Calu3 (cell line): ENCODE measurements at places on chromosomes 1 and 21.

DNA sequence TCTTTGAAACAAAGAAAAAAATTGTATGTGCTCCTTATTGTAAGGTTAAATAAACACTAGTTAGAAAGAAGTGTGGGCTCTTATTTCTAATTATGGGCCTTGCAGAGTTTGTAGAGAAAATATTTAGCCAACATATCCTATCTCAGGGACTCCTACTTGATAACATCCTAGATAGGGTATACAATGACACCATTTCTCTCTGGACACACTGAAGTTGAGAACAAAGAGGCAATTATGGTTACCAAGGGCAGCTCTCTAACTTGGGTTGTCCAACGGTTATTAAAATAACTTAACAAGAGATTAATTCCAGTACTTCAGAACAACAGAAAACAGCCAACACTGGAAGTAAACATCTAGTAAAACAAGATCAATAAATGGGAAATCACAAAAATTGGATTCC, 69.0 kb upstream of the ZC3H11B start:
- no peak for DNase-seq

DNA sequence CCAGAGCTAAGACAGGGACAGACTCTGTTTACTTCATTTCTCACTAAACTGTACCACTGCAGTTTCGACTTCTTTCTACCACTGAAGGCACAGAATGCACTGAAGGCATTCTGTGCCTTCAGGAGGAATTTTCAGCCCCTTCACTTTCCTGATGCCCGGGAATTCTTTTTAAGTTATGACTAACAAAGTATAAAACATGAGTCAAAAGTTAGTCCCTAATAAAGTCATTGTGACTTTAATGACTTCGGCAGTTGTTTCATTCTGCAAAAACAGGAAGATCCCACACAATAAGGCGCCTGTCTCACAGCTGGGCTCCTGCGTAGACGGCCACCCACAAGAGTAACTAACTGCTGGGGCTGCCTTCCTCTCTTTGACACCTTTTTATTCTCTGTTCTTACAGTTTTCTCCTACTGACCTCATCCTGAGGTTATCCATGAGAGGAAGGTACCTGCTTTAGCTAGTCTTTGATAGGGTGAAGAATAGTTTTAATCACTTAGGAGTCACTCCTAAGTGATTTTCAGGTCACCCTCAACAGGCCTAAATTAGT, 183.9 kb upstream of the SGIP1 start:
- DNase-seq = no peak

GRCh38 chr1:101187297-101187696, 49.5 kb upstream of the S1PR1 start:
- DNase-seq = no peak

DNA sequence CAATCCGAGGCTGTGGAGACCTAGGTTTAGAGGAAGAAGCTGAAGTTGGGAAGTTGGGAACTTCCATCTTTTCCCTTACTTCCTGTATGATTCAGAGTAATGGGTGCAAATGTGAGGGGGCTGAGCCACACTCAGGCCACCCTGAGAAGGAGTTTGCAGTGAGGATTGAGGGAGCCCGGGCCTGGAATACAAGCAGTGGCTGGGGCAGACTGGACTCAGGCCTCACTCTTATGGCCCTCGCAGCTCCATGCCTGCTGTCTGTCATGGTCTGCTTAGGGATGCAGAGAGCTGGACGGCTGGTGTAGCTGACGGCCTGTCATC, 73.7 kb upstream of the RAB4A start:
- no peak for DNase-seq

GRCh38 chr21:35529171-35529863, 480.2 kb upstream of the RUNX1 start:
- no peak for DNase-seq

DNA sequence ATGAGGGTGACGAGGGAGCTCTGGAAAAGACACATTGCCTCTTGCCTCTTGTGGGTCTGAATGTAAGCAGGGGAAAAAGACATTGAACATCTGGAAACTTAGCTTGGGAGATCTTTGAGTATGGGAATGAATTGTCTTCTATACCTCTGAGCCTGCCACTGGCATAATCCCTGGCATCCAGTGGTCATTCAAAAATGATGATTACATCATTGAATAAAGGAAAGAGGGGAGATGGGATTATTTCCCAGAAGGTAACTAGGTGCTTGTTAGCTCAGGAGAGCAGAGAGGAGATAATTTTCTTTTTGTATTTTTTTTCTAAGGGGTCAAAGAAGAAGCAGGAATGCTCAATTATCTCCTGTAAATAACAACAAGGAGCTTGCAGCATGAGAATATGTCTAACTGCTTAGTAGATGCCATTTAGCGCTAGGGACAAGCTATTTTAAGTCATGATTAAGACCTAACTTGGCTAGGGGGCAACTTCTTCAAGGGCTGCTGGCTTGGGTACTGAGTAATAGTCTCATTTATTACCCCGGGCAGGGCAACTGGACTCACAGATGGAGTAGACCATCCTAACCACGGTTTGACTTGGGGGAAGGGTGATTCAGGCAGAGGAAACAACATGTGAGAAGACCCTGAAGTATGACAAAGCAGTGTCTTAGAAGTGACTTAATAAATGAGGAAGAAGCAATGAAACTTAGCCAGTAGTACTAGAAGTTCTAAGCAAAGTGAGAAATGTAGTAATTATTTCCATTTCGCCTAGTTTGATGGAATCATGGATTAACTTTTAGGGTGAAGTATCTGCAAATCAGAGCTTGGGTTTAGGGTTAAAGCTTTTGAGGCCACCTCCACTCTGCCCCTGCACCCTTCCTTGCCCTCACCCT, 11.0 kb upstream of the XCL2 start:
- DNase-seq = no peak

- DNase-seq = no peak
Measured at GRCh38 chr1:179583771-179584320, 7.8 kb upstream of the TDRD5 start.

- DNase-seq = no peak
Measured at GRCh38 chr1:7010534-7011200, 225.4 kb downstream of the CAMTA1 start.

GRCh38 chr1:47645151-47645550, 207.3 kb downstream of the FOXD2 start:
- DNase-seq = no peak

DNA sequence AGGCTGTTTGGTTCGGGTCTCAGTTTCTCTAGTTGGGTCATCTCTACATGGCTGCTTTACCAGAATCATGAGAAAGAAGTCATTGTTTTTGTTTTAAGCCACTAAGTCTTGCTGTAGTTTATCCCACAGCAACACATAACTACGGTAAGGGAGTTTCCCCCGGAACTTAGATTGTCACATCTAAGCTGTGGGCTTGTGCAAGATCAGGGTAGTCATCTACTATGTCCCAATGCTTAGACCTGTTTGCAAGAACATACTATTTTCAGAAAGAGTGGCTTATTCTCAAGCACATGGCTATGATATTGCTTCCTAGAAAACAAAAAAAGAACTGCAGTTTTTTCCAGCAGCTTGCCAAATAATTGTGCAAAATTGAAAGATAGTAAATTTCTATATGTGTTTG, 18.0 kb upstream of the OLIG2 start:
- DNase-seq = no peak

DNA sequence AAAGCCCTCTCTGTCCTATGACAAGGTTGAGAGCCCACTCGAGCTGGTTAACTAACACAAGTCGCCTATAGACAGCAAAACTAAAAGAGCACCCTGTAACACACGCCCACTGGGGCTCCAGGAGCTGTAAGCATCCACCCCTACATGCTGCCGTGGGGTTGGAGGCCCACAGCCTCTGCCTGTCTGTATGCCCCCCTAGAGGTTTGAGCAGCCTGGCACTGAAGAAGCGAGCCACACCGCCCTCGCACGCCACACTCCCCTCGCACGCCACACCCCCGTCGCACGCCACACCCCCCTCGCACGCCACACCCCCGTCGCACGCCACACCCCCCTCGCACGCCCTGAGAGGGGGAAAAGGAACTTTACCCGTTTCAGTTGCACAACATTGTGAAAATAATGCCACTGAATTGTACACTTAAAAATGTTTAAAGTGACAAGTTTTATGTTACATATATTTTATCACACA, 13.2 kb upstream of the HMGCL start:
- peak; percentile 74 for DNase-seq

DNA sequence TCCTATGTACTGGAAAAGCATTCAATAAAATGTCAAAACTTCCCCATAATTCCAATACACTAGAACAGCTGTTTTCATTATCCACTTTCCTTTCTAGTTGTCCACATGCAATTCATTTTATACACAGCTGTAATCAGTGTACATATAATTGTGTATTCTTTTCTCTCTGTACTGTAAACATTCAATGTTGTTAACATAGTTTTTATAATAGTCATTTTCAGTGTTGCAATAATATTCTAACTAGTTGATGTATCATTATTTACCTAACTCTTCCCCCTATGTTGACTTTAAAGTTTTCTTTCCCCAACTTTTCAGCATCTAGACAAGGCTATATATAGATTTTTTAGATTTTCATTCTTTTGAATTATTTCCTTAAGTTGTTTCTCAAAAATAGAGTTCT, 44.4 kb downstream of the DIPK1A start:
- no peak for DNase-seq

GRCh38 chr1:31422505-31423319, 9.7 kb downstream of the SERINC2 start:
- DNase-seq = peak; percentile 90

DNA sequence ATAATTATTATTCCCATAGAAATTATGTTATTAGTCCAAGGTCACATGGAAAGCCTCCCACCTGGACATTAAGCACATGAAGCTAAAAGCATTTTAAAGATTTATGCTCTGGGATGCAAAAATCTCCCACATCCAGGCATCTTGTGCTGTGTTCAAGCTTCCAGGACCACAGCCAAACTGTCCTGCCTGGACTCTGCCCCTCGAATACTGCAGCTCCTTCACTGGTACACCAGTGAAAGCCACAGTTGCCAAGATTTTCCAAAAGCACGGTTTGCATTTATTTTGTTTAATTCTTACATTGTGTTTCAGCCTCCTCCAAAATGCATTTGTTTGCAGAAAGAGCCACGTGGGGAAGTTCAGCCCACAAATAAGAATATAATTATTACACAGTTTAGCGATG, 38.6 kb downstream of the C8B start:
- no peak for DNase-seq

DNA sequence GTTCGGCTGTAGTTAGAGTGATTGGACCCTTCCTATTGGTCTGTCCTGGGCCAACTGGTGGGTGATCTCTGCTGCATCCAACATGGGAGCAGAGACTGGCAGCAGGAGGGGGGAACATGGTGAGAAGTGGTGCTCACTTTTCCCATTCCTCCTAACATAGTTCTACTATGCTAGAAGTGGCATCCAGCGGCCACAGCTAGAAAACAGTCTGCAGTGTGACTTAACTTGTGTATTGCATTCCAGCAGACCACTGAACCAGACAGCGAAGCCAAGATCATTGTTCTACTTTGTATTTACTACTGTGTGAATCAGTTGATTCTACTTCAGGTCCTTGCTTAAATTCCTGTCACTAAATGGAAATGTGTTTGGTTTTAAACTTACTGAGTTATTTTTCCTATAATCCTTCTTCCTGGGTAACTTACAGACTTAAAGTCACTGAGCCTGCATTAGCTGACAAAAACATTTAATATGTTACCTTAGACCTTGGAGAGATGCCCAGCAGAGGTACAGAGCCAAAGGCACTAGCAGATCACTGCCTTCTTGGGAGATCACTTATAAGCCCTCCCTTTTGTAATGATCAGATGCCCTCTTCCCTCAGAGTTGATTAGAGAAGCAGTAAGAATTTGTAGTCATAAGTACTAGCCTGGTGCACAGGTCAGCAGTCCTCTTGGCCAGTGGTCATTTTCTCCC, 8.2 kb downstream of the FABP3 start:
- DNase-seq = no peak

DNA sequence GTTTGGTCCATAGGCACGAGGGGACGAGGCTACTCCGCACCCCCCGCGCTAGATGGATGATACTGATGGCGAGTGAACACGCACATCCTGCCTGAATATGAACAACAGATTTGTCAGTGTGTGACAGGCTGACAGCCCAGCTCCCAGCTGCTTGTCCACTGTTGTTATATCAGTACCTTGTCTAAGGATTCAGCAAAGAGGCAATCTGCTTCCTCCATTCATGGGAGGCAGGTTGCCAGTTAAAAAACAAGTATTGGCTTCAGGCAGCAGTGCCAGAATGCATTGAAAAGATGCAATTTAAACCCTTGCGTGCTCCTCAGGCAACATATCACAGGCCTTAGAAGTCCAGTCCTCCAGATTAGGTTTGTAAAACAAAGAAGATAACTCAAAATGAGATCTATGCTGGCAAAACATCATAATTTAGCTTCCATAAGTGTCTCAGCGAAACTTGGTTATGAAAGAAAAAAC, 223.3 kb downstream of the GPATCH2 start:
- DNase-seq = no peak

DNA sequence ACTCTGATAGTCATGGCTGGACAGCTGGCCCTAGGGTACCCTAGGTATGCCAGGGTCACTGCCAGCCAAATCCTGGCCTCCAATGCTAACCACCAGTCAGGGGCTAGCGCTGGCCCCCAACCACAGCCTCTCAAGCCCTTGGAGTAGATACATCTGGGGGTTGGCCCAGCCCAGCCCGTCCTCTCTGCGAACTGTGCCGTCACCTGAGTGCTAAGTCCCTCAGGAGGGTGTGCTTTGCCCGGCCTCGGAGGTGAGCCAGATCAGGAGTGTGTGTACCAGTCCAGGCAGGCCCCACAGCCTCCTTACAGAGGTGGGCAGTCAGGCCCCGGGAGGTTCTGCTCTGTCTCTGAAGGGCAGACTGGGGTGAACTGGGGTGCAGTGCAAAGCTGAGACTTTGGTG, 34.0 kb upstream of the DISP3 start:
- DNase-seq = no peak

GRCh38 chr1:67970088-67970487, 80.3 kb downstream of the DIRAS3 start:
- DNase-seq = no peak

DNA sequence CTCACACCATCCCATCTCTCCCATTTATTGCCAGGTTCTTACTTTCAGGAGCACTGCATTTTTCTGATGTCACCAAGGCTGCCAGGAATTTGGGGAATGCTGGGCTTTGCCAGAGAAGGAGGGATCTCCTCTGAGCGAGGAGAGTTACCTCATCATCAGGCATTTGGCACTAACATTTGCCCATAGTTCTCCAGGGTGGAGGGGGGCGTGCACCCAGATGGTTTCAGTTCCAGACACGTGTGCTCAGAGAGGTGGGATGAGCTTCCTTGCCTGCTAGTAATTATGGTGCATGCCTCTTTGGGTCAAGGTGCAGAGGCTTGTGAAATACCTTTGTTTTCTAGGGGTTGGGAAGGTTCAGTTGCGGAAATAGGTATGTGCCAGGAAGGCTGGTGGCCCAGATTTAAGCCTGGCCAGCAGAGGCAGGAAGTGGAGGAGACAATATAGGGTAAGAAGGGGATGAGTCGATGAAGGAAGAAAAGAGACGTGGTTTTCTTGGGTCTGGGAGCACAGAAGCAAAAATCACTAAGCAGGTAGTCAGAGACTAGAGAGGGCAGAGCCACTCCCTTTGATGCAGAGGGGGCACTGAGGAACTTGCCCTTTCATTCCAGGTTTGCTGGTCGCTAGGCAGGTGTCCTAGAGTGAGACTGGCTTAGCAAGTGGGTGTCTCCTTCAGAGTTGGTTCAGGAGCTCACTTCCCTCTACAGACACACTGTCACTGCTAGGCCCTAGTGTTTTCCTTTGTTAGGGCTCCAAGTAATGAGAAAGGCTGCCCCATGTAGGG, 7.2 kb downstream of the TUFT1 start:
- DNase-seq = peak; percentile 93
